Effector memory CD4-positive, alpha-beta T cell (primary cell): ENCODE measurements at places on chromosomes 1 and 21.

- no peak overlapping the region for H3K4me3 ChIP-seq
- no peaks in the 10 kb centered on the region for H3K4me1 ChIP-seq
- no peaks in the 10 kb centered on the region for H3K36me3 ChIP-seq
- no peak overlapping the region for H3K27ac ChIP-seq
Measured at GRCh38 chr1:34690269-34690668, 64.6 kb upstream of the GJB5 start.

GRCh38 chr1:152932170-152932811 lies 14.7 kb upstream of the SPRR5 start:
- H3K4me3 ChIP-seq, result no peak overlapping the region
- no peaks in the 10 kb centered on the region for H3K27me3 ChIP-seq
- DNase-seq, result no peak
- H3K36me3 ChIP-seq, result no peaks in the 10 kb centered on the region
- H3K4me1 ChIP-seq, result no peaks in the 10 kb centered on the region

DNA sequence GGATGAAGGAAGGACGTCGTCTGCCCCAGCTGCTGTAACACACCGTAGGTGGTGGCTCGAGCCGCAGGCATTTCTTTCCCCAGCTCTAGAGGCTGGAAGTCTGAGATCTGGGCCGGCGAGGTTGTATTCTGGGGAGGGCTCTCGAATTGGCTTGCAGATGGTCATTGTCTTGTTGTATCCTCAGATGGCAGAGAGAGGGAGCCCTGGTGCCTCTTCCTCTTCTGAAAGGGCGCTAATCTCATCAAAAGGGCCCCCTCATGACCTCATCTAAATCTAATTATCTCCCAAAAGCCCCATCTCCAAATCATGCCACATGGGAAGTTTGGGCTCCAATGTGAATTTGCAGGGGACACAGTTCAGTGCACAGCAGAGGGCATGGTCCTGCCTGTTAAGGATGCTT lies 109.0 kb downstream of the SIK1 start:
- DNase-seq, result no peak
- no peaks in the 10 kb centered on the region for H3K36me3 ChIP-seq
- no peak overlapping the region for H3K4me3 ChIP-seq
- no peaks in the 10 kb centered on the region for H3K4me1 ChIP-seq
- H3K27me3 ChIP-seq, result no peaks in the 10 kb centered on the region

- H3K27ac ChIP-seq, result no peak overlapping the region
- H3K4me3 ChIP-seq, result no peak overlapping the region
- DNase-seq, result no peak
- no peaks in the 10 kb centered on the region for H3K27me3 ChIP-seq
Measured at GRCh38 chr1:206952171-206952570, 5.9 kb upstream of the PIGR start.

DNA sequence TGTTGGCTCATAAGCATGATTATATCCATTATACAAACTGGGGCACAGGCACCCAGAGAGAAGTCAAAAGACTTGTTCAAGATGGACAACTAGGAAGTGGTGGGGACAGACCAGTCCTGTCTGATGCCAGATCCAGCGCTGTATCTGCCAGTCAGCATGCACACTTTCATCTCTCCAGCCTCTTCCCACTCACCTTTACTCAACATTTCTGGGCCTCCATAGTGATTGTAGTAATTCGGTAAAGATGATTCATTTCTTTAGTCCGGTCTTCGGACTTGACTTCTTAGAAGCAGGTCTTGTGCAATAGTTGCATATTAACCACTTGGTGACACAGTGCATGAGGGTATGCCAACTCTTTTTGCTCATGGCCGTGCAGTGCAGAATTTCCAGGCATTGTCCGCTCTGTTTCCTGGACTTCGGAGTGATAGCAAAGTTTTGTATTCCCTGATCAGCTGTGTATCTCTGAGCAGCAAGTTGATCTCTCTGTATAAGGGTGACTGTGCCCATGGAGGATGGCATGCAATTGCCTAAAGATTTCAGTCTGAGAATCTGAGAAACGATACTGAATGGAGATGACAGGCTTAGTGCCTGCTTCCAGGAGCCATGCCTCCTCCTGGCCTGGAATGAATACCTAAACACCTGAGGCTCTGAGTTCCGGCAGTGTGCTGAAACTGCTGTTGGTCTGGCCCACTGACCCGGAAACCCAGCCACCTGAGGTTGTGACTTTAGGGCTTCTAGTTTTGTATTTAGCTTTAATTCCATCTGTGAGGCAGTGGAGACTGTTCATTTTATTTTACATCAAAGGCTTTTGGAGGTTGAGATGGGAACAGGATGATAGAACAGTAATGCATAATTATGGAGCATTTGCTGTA lies 39.0 kb downstream of the GALNT2 start:
- H3K4me1 ChIP-seq, result peaks cover 14% of the 10 kb centered on the region
- no peak overlapping the region for H3K4me3 ChIP-seq
- no peak for DNase-seq
- no peaks in the 10 kb centered on the region for H3K27me3 ChIP-seq

DNA sequence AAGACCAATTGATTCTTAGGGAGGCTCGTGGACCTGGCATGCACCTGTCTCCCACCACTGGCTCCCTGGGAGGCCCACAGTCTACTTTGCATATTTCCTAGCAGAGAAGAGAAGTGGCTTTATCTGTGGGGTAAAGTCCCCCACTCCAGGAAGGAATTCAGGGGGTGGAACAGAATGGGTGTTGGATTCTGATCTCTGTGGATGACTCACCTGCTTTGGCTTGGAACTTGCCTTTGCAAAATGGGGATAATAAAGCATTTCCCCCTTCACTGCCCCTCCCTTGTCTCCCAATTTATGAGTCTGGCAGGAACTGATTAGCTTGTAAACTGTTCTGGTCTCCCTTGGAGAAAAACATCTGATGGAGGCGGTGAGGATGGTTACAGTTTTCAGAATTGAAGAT lies 21.2 kb upstream of the OTUD3 start:
- H3K36me3 ChIP-seq, result no peaks in the 10 kb centered on the region
- H3K27ac ChIP-seq, result no peak overlapping the region
- no peaks in the 10 kb centered on the region for H3K4me1 ChIP-seq
- no peaks in the 10 kb centered on the region for H3K27me3 ChIP-seq
- no peak for DNase-seq
- no peak overlapping the region for H3K4me3 ChIP-seq

- H3K4me3 ChIP-seq, result no peak overlapping the region
- H3K27ac ChIP-seq, result no peak overlapping the region
- H3K27me3 ChIP-seq, result no peaks in the 10 kb centered on the region
Measured at GRCh38 chr1:198837278-198838021, 198.6 kb downstream of the PTPRC start.

- DNase-seq, result no peak
- H3K4me1 ChIP-seq, result no peaks in the 10 kb centered on the region
- H3K36me3 ChIP-seq, result no peaks in the 10 kb centered on the region
- no peak overlapping the region for H3K4me3 ChIP-seq
- no peaks in the 10 kb centered on the region for H3K27me3 ChIP-seq
Measured at GRCh38 chr1:20948101-20948500, 161.0 kb upstream of the HP1BP3 start.
